Activated effector memory CD4-positive, alpha-beta T cell treated with Interleukin-2 at 50 U/mL for 16 hours (primary cell): ENCODE measurements at places on chromosomes 2 and 18.

DNA sequence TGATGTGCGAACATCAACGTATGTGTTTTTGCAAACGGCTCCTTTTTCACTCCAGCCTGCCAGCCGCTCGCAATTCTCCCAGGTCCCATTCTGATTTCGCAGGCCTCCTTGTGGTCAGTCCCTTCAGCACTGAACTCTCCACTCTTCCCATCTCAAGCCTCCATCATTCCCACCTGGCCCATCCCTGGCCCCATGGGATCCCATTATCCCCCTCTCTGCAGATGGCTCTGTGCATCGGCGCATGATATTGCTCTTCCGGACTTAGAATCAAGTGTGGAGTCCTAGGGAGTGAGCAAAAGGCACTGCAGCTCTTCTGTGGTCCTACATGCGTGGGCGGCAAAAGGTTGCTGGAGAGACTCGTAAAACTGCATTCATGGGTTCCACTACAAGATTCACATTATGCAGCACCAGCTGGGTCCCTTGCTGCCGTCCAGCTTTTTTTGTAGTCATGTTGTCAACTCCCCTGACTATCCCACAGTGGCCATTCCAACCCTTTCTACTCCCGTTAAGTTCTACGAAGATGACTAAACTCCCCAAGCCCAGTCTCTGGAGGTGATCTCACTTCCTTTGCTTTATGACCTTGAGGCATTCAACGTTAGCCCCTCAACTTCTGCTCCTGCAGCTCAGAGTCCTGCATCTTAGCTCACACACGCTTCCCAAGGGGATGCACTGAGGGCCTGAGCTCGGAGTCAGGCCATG is 125.3 kb upstream of the NRP2 start:
- DNase-seq, result no peak

DNA sequence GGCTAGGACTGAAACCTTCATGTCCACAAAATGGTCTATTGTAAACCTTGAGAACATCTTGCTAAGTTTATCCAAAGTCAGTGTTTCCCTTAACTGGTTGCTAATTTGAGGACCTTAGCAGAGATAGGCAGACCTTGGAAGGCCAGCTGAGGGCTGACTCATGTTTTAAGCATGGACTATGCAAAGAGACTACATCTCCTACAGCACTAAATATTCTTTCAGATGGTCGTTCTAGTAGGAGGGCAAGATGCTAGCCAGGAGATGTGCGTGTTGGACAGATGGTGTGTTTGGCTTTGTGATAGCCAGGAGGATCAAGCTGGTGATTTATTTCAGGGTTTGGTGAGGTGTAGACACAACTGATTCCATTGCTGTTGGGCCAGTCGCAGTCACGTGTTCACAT is 75.8 kb downstream of the NRP2 start:
- no peak for DNase-seq

GRCh38 chr2:143633419-143633818 is 504.2 kb downstream of the ARHGAP15 start:
- DNase-seq, result no peak

GRCh38 chr2:12839339-12839738 is 122.6 kb downstream of the TRIB2 start:
- no peak for DNase-seq

- no peak for DNase-seq
Measured at GRCh38 chr2:5734859-5735520, 42.8 kb downstream of the SOX11 start.

DNA sequence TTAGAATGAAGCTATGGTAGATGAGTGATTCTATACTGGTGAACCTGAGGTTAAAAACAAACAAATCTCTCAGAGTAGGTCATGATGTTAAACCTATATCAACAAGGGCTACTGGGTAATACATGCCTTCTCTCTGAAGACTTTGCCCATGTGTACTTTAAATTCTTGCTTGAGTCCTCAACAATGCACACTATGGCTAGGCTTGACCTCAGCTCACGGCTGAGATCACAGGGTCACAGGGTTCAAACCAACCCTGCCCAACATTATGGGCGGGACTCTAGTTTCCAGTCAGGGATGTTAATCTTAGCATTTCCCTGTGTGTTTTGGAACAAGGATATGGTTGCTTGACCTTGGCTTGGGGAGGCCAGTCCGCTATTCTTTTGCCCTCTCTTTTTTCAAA is 7.7 kb downstream of the CD28 start:
- no peak for DNase-seq

- DNase-seq, result no peak
Measured at GRCh38 chr2:25808006-25808383, 70.3 kb downstream of the ASXL2 start.

DNA sequence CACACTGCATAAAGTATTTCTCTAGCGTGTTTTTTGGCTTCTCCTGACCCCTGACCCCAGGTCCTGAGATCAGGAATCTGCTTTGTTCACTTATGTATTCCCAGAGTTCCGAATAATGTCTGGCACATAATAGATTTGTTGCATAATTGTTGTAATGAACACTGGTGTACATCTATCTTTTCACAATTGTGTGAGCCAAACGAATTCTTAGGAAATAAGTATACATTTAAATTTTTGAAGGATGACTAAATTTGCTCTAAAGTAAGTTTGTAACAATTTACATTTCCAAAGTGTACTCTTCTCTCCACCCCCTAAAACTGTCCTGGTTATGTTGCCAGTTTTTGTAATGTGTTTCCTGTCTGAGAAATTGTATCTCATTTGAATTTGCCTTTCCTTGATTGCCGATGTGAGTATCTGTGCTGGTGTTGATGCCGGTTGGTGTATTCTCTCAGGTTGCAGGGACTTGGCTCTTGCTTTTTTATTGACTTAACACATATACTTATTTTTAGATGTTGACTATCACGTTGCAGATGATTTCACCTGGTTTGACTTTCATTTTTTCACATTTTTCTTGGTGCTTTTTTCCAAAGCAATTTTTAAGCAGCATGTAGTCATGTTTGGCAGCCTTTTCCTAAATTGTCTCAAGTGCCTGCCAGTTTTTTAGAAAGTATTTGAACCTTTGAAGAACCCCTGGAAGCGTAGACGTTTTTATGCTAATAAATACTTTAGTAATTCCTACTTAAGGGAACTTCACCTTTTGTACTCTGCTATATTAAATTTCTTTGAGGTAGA is 16.1 kb upstream of the FARP2 start:
- no peak for DNase-seq

GRCh38 chr2:206993396-206993911 is 54.1 kb downstream of the CPO start:
- DNase-seq, result no peak

DNA sequence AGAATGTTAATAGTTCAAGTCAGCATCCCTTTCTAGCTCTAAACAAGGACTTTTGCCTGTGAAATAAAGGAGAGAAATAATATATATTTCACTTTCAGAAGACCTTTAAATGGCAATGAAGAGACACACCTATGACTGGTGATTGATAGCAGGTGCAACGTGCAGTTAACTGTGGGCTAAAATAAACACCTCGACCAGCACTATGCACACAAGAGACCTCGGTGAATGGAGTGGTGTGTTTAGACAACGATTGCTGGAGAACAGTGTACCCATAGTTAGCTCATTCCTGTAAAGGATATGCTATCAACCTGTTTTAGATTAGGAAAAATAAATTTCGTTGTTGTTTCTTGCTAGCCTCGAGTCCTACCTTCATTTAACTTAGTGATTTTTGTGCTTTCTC is 143.4 kb downstream of the NR4A2 start:
- no peak for DNase-seq

DNA sequence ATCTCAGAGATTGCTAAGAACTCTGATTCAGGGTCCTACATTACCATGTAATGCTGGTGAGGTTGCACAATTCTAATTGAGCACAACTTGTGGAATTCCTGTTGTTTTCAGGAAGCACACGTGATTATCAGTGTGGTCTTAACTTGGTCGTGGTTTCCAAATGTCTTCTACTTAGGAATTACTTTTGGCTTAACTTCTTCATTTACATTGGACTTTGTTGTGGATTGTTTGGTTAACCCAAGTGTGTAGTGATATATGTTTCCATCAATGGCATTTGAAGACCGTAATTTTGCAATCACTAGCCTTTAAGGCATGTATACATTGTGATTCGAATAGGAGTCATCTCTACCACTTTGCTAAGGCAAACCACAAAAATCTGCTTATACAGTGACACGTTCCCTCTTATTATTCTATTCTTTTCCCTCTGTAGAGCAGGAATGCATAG is 373.3 kb downstream of the IRS1 start:
- no peak for DNase-seq

- no peak for DNase-seq
Measured at GRCh38 chr2:106581328-106581727, 94.2 kb downstream of the CD8B2 start.

DNA sequence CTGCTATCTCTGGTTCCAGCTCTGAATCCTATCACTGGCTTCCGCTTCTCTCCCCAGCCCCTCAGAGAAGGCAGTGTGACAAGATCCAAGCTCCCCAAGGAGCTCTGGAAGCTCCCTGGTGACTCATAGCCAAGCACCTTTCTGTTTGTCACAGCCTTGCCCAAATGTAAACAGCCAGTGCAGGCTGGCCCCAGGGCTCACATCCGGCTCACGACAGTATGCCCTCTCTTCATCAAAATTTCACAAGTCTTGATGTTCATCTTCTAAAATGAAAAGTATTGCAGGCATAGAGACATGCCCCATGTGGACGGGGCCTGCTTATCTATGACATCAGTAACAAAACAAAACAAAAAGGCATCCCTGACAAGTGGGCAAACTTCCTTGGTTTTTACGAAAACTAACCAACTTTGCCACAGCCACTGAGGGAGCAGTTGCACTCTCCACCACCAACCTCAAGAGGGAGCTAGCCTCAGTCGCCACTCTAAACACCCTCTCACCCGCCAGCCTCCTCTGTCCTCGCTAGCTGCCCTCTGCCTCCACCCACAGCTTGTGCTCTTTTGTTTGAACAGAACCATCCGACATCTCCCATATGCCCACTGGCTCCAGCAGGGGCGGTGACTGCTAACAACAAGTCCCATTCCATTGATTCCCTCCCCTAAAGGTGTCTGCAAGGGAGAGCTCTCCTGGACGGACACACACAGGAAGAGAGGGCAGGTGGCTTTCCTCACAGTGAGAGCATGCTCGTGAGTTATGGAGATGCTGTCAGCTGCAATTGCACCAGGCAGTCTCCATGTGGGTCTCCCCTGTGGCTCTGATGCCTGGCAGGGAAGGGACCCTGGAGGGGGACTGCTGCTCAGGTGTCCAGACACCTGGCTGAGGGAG is 71.0 kb upstream of the DAPL1 start:
- DNase-seq, result no peak

DNA sequence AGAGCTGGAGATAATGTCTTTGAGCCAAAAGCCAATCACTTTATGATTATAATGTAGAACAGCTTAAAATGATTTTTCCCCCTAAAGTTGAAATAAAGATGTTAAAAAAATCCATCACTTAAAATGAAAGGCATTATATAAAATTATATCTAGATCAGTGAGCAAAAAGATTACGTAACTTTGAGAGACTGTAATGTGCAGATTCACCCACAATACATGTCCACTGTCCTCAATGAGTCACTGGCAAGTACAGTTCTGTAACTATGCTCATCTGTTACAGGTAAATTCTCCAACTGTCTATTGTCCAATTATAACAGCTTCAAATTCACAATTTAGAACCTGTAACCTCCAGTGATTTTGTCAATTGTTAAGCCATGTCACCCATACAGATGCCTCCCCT is 19.0 kb downstream of the FAM161A start:
- no peak for DNase-seq

- no peak for DNase-seq
Measured at GRCh38 chr18:39806525-39806924, 2148.5 kb upstream of the PIK3C3 start.
